NB4 (cell line): ENCODE measurements at places on chromosomes 5 and 9.

GRCh38 chr5:32290922-32291321 is 21.8 kb downstream of the MTMR12 start:
- DNase-seq, result no peak

DNA sequence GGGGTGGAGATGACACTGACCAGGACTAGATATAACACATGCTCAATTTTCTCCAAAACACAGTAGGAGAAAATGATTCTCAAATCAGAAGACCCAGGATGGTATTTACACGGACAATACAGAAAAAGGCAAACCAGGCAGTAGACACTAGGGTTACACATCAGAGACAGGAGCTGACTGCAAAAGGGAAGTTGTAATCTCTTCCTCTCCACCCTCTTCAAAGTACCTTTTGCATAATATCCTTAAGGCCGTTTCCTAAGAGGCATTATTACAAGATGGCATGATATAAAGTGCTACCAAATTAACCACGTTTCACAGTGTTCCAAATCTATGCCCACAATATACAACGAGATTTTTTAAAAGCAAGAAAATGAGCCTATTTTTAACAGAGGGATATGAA is 39.2 kb downstream of the YIPF5 start:
- peak; percentile 26 for DNase-seq

GRCh38 chr9:93154293-93154903 is 20.3 kb upstream of the NINJ1 start:
- DNase-seq, result peak; percentile 61

GRCh38 chr5:55062039-55062779 is 38.2 kb downstream of the GZMK start:
- no peak for DNase-seq

DNA sequence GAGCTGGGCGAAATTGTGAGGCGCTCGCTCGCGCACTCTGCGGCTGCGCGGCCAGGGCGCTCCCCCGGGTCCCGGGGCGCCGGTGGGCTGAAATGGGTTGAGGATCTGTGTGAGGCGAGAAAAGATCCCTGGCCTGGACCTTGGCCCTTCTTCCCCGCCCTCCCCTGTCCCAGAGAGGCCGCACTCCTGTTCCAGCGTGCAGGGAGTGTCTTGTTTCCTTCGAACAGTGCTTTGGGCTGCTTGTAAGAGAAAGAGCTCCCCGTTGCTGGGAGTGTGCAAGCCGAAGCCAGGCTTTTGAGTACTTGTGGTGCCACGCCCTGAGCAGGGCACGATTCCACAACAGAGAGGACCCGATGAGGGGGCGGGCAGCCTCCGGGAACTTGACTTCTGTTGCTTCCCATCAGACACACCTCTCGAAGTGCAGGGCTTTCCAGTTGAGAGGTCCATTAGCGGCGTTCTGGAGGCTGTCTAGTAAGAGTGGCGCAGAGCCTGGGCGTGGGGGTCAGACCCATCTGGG is 535 bp downstream of the DOLPP1 start:
- no peak for DNase-seq

GRCh38 chr9:13160051-13160450 is 119.4 kb downstream of the MPDZ start:
- no peak for DNase-seq

- no peak for DNase-seq
Measured at GRCh38 chr9:96751815-96752214, 26.1 kb downstream of the ZNF510 start.

DNA sequence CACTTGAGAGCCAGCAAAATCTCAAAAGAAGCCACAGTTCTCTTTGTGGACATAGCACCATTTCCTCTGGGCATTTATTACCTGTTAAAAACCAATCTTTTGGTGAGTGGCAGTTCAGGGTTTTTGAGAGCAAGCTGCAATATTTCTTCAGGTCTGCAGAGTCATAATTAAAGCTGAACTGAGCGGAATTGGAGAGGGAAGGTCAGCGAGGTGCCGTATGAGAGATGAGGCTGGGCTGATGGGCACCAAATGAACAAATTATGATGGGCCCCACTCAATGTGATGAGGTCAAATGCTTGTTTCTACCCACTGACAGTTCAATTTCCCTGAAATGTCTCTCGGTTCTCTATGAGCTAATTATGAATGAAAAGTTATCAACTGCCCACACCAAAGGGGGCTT is 231.9 kb downstream of the AP3B1 start:
- DNase-seq, result no peak

GRCh38 chr5:92518318-92518904 is 1062.6 kb downstream of the NR2F1-AS1 start:
- peak; percentile 31 for DNase-seq

DNA sequence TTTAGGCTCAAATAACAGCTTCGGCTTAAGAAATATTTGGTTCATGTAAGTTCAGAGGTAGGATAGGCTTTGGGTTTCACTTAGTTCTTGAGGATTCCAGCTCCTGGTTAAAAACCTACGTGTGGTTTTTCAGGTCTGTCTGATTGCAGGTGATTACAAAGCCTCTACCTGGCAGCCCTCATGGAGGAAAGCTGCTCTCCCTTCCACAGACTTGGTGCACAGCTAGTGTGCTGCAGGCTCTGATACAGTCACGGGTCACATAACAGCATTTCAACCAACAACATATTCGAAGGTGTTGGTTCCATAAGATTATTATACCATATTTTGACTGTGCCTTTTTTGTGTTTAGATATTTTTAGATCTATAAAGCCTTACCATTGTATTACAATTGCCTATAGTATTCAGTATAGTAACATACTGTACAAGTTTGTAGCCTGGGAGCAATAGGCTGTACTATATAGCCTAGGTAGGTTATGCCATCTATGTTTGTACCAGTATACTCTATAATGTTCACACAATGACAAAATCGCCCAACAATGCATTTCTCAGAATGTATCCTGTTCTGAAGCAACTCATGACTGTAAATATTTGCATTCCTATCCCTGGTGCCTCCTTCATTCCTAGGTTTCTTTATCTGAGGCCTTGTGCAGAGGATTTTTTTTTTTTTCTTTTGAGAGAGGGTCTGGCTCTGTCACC is 8.0 kb upstream of the DCP2 start:
- no peak for DNase-seq

GRCh38 chr9:2289263-2289662 is 274.1 kb downstream of the SMARCA2 start:
- no peak for DNase-seq

- no peak for DNase-seq
Measured at GRCh38 chr9:91547081-91547480, 123.4 kb upstream of the NFIL3 start.

- DNase-seq, result no peak
Measured at GRCh38 chr9:79652598-79652997, 80.8 kb downstream of the TLE4 start.

- no peak for DNase-seq
Measured at GRCh38 chr9:79353856-79354520, 217.8 kb upstream of the TLE4 start.

GRCh38 chr5:62149879-62150278 is 156.1 kb upstream of the KIF2A start:
- DNase-seq, result peak; percentile 41

DNA sequence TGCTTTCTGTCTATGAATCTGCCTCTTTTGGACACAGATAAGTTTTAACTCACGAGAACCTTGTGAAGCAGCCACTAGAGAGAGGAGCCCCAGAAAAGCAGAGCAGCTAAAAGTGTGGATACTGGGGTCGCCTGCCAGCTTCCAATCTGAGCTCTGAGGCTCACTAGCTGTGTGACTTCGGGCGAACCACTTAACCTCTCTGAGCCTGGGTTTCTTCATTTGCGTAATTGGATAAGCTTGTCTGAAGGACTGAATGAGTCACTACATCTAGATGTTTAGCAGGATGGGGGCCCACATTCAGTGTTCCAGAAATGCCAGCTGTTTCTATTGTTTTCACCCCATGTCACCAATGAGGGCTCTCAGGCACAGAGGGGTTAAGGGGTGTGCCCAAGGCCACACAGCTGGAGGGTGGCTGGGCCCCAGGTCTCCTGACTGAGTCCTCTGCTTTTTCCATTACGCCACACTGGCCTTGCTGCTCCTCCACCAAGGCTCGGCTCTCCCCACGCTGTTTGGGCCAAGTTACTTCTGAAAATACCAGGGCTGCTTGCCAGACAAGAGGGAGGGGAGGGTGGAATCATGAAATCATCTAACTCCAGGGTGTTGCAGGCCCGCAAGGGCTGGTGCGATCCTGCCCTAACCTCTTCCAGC is 36.2 kb downstream of the SH3PXD2B start:
- peak; percentile 45 for DNase-seq

GRCh38 chr5:54889826-54890225 is 95.6 kb downstream of the ESM1 start:
- DNase-seq, result no peak

- peak; percentile 49 for DNase-seq
Measured at GRCh38 chr9:137454145-137454596, 5.0 kb downstream of the NSMF start.

GRCh38 chr9:134619448-134619982 is 22.1 kb upstream of the COL5A1 start:
- no peak for DNase-seq

GRCh38 chr9:1414711-1415131 is 364.6 kb downstream of the DMRT2 start:
- no peak for DNase-seq

- DNase-seq, result no peak
Measured at GRCh38 chr5:132214491-132214890, 13.2 kb downstream of the P4HA2 start.

DNA sequence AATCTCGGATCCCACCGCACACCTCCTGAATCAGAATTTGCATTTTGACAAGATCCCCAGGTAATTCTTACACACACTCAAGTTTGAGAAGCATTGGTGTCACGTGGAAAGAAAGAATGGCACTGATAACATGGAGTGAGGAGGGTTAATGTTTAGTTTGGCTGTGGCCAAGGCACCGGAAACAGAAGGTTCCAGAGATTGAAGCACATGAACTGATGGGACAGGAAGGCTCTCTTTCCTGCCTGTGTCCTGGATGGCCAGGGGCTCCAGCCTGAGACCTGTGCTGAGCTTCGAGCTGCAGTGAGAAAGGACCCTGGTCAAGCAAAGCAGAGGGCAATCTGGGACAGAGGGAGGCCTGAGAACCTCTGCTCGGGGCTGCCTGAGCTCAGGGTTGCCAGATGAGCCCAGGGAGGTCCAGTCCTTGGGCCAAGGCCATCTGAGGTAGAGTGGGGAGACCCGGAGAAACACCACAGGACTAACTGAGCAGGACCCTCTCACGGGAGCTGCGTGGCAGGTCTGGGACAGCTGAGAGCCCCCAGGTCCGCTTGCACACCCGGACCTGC is 27.3 kb downstream of the AFAP1L1 start:
- DNase-seq, result no peak

- no peak for DNase-seq
Measured at GRCh38 chr5:172749881-172750633, 20.9 kb downstream of the DUSP1 start.

DNA sequence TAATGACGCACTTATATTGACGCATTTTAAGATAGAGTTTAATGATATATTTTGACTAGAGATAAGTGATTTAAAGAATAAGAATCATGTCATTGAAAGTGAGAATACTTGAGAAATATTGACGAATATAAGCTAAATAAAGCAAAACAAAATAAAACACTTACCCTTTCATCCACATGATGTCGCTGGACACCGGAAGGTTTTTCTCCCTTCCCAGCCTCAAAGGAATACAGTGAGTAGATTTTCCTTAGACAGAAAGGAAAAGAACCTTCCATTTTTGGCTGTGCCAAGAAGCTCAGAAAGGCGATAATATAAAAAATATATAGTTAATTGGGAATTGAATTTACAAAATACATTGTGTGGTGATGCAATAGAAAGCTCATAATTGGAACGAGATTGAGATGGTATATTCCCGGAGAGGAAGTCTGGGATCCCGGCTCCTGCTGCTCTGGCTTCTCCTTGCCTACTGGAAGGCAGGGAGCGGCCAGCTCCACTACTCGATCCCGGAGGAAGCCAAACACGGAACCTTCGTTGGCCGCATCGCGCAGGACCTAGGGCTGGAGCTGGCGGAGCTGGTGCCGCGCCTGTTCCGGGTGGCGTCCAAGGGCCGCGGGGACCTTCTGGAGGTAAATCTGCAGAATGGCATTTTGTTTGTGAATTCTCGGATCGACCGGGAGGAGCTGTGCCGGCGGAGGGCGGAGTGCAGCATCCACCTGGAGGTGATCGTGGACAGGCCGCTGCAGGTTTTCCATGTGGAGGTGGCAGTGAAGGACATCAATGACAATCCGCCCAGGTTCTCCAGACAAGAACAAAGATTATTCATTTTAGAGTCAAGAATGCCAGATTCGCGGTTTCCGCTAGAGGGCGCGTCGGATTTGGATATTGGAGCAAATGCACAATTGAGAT is at the start of gene PCDHA5:
TSS of gene PCDHA5 (plus strand) at position 239 of the 906 bp plus-strand sequence.
- peak; percentile 28 for DNase-seq

GRCh38 chr9:33742519-33742918 is 52.8 kb upstream of the PRSS3 start:
- peak; percentile 40 for DNase-seq

DNA sequence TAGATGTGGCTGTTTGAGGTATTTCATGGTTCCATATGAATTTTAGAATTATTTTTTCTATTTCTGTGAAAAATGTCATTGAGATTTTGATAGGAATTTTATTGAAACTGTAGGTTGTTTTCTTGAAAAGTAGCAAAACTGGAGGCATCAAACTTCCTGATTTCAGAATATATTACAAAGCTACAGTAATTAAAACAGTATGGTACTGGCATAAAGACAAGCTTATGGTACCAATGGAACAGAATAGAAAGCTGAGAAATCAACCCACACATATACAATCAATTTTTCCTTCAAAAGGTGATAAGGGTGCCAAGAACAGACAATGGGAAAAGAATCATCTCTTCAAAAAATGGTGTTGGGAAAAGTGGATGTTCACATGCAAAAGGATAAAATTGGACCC is 197.7 kb upstream of the DAP start:
- no peak for DNase-seq

DNA sequence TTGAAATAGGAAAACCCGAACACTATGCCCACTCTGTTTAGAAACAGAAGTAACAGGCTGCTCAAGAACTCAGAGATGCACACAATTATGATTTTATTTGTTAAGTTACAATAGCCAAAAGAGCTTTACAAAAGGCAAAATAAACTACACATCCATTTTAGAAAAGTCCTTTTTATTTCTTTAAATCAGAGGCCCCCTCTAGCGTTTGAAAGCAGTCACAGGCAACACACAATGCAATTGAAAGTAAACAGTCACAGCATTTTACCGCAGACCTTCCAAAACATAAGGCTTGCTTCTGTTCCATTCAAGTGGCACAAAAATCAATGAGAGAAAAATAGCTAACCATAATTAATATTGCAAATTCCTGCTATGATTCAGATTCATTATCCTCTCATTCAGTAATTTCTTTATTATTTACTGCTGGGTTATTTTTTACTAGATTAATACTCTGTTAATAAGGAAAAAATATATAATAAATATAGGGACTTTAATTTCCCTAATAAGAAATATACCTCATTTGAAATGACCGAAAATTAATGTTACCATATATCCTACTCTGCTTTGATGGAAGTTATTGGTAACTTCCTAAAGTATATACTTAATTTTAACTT is 78.3 kb downstream of the CEP120 start:
- peak; percentile 10 for DNase-seq

DNA sequence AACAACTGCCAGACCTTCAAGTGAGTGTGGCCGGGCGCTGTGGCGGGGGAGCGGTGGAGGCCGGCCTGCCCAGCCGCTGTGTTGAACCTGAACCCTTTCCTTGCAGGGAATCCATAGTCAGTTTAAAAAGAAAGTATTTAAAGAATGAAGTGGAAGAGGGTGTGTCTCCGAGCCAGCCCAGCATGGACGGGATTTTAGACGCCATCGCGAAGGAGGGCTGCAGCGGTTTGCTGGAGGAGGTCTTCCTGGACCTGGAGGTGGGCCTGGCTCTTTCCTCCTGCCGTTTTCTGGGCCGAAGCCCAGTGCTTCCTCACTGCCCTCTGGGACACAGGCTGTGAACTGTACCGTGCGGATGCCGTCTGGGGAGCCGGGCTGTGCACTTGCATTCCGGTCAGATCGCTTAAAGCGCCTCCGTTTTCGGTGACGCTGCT is 19.1 kb downstream of the EXOC3 start:
- no peak for DNase-seq
